A673 (cell line): ENCODE measurements at places on chromosomes 11 and 22.

DNA sequence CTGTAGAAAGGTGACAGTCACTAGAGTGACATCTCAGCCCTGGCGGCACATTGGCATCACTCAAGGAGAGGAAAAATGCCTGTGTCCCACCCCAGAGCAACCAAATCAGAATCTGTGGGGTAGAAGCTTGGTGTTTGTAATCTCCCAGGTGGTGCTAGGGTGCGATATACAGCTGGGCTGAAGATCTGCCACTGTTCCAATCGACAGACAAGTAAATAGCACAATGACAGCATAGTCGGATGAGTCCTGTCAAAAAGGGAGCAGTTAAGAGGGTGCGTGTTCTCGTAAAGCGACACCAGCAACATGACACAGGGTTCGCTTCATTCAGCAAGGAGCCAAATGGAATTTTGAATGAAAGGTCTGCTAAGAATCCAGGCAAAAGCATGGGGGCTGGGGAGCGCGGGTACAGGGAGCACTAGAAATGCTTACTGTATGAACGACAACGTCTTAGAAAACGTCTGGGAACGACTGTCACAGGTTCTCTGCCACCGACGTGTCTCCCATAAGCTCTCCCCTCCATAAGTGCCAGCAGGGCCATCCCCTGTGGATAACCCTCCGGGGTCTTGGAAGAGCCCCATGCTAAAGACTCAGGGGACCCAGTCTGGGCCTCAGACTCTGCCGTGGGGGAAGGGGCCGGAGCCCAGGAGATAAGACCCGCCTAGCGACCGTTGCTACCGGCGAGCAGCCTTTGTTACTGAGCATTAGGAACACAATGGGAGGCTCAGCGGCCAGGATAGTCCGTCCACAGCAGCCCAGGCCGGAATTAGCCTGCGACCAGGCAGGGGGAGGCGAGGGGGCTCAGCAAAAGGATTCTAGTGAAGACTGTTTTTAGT, 20.8 kb downstream of the ADA2 start:
- no peak for DNase-seq

DNA sequence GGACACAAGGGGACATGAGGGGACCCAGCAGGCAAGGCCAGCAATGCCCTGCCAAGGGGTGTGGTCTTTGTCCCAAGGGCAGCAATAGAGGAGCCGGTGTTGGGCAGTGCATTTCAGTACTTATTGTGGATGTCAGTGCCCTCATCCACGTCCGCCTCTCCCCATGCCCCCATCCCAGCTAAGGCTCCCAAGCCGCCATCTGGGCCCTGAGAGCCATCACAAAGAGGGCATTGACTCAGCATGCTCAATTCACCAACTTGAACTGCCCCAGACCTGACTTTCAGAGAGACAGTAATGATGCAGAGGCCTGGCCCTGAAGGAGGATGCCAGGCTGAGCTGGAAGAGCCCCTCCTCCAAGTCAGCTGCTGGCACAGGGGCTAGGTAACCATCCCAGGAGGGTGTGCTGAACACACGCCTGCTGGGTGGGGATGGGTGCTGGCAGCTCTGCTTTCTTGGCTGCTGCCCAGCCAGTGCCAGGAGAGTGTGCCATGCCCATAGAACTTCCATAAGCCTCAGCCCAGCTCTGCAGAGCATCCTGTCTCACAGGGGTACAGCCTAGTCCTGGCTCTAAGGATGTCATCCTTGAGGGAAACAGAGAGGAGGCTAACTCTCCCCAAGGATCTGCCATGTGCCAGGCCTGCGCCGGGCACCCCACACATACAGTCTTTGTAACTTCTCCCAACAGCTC, 46.5 kb downstream of the PDE2A start:
- no peak for DNase-seq

GRCh38 chr11:128365044-128365443, 222.3 kb downstream of the ETS1 start:
- DNase-seq: peak; percentile 51

GRCh38 chr11:105856954-105857353, 165.1 kb downstream of the MSANTD4 start:
- no peak for DNase-seq

DNA sequence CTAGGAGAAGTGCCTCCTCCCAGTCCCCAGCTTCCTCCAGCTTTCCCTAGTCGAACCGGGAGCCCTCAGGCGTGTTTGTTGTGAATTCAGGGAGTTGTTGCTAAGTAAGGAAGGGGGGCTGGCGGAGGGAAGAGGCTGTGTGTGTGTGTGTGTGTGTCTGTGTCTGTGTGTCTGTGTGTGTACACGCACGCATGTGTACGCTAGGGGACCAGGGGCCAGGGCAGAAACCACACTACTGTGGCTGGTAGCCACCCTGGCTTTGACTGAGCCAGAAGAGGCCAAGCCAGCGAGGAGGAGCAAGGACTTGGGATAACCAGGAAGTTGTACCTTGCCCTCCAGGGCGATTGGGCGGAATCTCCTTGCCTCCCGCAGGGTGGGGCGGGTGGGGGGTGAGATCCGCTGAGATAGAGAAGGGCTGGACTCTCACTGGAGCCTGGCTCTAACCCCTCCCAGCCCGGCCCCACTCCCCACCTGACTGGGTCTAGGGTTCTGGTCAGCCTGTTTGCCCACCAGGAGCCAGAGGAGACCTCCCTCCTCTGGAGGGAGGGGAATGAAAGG, 7.5 kb downstream of the BCL9L start:
- peak; percentile 65 for DNase-seq

GRCh38 chr11:94771951-94772350, 3.8 kb downstream of the AMOTL1 start:
- DNase-seq: no peak

- no peak for DNase-seq
These were observed 61.3 kb downstream of the CABIN1 start for GRCh38 chr22:24072361-24072760.

DNA sequence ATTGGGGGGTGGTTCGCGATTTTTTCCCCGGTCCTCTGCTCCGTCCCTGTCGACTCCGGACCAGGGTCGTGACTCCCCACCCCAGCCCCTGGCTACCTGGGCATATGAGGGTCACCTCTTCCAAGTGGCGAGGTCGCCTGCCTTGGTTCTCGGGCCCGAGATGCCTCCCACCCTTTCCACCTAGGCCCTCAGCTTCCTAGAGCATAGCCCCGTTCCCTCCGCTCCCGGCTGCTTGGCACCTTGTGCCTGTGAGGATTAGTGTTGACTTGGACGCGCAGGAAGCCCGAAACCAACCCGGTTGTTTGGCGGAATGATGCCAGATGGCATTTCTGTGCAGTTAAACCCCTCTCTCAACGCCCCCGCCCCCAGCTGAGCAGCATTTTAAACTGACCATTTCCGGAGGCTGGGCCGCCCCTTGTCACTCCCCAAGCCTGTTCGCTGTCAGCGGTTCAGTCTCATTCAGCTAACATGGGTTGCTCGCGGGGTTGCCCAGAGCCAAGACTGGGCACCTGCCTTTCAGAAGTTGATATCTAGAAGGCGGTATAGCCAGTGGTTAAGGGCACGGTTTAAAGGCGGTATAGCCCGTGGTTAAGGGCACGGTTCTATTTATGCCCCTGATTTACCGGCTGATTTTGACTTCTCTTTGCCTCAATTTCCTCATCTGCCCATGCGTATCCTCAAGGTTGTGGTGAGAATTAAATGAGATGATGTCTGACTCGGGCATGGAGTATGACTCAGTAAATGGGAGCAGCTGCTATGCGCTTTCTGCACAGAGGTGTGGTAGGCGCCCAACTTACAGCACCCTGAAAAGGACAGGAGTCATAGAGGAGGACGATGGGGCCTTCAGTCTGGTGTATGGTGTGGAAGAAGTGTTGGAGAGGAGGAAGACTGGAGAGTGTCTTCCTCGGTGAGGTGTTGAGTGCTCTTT, 639 bp downstream of the INCENP start:
- DNase-seq: peak; percentile 35

- DNase-seq: no peak
These were observed 394 bp downstream of the CHRM4 start for GRCh38 chr11:46391186-46391577.

- peak; percentile 58 for DNase-seq
These were observed 53.3 kb downstream of the NCAM1 start for GRCh38 chr11:113014262-113015097.

GRCh38 chr11:82854242-82854641, 46.0 kb downstream of the PRCP start:
- no peak for DNase-seq

DNA sequence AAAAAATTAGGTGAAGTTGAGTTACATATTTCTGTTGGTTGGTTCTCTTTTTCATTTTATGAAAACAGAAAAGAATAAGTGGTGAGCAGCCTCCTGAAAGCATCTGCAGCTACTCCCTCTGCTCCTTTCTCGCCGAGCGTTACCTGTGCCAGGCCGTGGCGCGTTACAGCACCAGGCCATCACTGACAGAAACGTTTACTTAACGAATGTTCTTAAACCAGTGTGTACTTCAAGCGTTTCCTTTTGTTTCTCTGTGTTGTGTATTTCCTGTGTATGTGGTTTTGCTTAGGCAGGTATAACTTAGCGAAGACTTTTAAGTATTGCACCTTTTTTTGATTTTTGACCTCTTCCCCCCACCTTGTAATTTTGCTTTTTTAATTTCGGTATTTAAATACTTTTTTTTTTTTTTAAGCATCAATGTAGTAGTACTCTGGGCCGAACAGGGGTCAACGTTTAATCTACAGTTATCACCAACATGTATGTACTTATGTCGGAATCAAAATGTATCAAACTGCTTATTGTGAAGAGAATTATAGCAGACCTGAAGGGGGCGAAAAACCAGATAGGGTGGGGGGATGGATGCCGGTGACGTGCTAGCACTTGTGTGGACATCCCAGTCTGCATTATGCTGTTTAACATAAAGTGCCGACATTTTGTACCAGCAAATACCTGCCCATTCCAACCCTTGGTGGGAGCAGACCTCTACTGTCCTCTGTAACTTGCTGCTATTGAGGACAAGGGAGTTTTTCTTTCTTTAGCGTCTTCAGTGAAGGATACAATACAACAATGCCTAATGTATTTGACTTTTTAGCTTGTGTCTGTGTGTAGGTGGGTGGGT, 21.6 kb upstream of the ADSL start:
- no peak for DNase-seq

DNA sequence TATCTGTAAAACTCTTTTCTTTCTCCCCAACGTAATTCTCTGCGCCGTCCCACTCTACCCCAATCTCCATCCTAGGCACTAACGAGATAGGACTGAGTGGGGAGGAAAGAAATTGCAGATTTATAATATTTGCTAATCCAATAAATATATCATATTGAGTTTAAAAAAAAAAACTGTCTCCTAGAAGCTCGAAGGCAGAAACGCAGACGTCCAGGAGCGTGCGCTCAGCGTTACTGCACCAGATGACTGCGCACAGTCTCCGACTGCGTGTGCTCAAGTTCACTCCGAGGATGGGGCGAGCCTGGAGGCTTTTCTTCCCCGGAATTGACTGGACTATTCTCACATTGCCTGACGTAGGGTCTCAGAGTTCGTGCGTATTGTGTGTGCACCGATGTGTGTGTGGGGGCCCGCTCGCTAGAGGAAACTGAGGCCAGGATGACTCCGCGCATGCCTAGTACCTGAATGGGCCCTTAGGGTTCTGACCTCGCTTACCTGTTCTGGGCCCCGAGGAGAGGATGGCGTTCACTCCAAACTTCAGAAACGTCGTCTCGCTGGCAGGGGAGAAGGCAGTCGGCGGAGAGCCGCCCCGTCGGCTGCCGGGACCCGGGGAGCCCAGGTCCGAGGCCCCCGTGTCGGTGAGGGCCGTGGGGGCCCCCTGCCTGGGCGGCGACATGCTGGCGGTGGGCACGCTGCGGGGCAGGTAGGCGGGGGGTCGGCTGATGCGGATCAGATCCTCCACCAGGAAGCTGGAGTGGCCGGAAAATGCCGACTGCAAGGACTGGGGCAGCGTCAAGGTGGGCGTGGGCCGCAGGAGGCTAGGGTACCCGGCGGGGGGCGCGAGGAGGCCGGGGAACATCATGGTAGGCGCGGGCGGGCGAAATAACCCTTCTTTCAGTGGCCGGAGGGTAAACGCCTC, 551 bp downstream of the DBX1 start:
- no peak for DNase-seq

DNA sequence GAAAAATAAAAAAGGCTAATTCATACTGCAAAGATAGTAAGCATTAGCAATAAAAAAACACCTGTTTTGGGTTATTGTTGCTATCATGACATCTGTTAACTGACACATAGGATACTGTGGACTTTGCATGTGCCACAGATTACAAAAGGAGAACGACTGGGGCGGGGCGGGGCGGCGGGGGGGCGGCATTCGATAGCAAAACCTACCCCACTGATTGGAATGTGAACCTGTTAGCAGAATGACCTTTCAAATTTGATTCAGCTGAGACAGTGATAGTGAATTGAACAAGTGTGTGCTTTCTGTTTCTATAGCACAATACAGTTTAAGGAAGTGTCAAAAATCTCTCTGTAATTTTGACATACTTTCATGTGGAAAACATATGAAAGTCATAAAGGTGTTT, 14.9 kb downstream of the MMP20 start:
- DNase-seq: no peak

- DNase-seq: no peak
These were observed 88.9 kb downstream of the RASSF10 start for GRCh38 chr11:13098063-13098462.

- DNase-seq: no peak
These were observed 28.4 kb upstream of the FADD start for GRCh38 chr11:70174547-70175235.

- peak; percentile 72 for DNase-seq
These were observed 15.8 kb upstream of the CARS1 start for GRCh38 chr11:3073029-3073435.

DNA sequence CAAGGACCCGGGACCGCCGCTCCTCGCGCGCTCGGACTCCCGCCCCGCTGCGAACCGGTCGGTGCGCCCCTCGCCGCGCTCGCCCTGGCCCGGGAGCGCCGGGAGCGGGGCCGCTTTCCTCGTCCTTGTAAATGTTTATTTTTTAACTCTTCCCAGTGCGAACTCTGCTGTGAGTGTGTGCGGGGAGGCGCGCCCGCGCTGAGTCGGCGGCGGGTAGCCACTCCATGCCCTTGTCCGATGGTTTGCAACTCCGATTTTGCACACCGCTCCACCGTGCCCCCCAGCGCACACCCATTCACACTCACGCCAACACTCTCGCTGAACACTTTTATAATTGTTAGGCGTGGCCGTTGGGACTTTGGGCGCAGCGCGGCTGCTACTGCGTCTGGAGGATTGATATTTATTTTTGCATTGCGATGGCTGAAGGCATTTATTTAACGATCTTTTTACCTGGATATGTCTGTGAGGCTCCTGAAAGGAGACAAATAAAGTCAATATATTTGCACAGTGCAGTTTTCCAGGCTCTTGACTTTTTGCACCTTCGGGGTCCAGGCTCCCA, 1.0 kb downstream of the C11orf96 start:
- peak; percentile 47 for DNase-seq

GRCh38 chr11:20157728-20158127, 2.5 kb downstream of the DBX1 start:
- no peak for DNase-seq

GRCh38 chr11:18696638-18697225, 1.8 kb upstream of the TMEM86A start:
- no peak for DNase-seq

DNA sequence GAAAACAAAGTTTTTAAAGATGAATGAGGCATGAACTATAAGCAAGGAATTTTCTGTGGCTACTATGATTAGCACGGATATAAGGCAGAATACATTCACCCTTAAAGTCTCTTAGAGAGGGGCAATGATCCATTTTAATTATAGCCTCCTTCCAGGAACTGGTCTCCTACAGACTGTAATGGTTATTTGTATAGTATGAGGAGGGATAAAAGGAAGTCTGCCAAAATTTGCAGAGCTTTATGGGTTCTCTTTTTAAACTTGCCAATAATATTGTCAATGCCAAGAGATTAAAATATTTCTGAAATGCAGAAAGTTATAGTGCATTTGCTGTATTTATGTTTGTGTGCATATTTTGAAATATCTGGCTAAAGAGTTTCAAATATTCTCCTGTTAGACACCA, 271.4 kb upstream of the LUZP2 start:
- DNase-seq: no peak
